ENCODE measurements at places on chromosomes 16 and 17.

GRCh38 chr16:67068212-67068753 lies 39.3 kb downstream of the CBFB start:
- no peak for DNase-seq

- DNase-seq = no peak
Observed at GRCh38 chr16:53453928-53454327, 19.7 kb downstream of the RBL2 start.

- no peak for DNase-seq
Observed at GRCh38 chr16:84109598-84110335, 7.0 kb downstream of the MBTPS1 start.

- DNase-seq = peak; percentile 32
Observed at GRCh38 chr17:74671031-74671771, 41.5 kb downstream of the CD300LF start.

DNA sequence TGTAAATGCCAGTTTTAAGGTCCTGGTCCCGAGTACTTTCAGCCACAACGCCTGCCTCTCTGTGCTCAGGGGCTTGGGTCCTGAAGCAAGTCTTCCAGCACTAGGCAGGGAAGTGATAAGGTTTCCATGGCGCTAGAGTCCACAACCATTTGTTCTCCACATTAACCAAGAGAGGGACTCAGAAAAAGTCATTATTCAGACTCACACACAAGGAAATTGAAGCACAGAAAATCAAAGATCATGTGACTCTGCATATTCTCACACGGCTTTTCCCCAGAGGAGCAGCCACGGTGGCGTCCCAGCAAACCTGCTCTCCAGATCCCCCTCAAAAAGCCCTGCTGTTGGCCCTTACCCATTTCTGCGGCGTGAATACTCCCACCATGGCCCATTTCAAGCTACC lies 9.7 kb downstream of the ENPP7 start:
- DNase-seq = no peak

- DNase-seq = no peak
Observed at GRCh38 chr17:76125391-76125675, 15.7 kb downstream of the FOXJ1 start.

DNA sequence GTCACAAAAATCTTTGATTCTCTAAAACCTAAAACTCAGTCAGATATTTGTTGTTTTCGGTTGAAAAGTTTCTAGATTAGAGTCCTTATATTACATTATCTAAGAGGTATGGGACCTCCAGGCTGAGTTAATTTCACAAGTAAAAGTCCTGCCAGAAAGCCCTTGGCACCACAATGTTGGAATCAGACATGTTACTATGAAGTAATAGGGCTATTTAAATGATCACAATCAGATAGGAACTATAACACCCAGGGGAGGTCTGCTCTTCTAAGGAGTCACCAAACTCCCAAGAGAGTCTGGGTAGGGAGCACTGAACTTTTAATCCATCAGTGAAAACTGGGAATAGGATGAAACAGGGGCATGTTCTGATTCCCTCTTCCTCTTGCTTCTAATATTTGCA lies 54.2 kb downstream of the WIPI1 start:
- no peak for DNase-seq

GRCh38 chr16:84254062-84254461 lies 14.2 kb upstream of the KCNG4 start:
- DNase-seq = no peak

- DNase-seq = no peak
Observed at GRCh38 chr17:46030752-46031151, 31.7 kb downstream of the STH start.

DNA sequence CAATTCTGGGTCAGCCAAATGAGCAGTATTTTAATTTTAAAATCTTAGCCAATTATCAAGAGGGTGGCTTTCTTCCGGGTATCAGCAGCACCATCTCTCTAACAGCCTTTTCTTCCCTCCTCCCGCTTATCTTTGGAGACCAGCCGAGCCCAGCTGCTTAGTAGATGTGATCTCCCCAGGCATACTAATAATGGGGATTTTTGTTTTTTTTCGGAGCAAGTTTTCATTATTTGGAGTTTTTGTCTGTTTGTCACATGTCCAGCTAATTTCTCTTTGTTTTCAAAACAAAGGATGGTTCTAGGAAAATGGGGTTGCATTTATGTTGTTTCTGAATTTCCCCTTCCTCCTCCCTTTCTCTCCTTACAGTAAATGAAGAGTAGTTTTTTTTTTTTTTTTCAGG lies 170.5 kb upstream of the MPHOSPH6 start:
- no peak for DNase-seq

DNA sequence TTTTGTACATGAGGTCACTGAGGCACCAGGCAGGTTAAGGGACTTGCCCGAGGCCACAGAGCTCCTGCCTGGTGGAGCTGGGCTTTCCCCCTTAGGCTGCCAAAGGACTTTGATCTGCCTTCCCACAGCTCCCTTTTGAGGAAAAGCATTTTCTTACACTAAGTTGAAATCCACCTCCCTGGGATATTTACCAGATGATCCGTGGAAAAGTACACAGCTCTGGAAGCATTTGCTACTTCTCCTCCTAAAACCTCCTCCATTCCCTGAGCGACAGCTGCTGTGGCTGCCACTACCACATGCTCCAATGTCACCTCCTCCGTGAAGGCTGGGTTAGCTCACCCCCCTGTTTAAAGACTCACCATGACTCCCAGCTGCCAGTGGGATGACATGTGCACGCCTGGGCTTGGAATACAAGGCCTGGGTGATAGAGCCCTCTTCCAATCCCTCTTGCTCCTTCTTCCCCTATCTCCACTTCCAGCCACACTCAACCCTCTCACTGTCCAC lies 1.2 kb upstream of the MPRIP start:
- DNase-seq = no peak

DNA sequence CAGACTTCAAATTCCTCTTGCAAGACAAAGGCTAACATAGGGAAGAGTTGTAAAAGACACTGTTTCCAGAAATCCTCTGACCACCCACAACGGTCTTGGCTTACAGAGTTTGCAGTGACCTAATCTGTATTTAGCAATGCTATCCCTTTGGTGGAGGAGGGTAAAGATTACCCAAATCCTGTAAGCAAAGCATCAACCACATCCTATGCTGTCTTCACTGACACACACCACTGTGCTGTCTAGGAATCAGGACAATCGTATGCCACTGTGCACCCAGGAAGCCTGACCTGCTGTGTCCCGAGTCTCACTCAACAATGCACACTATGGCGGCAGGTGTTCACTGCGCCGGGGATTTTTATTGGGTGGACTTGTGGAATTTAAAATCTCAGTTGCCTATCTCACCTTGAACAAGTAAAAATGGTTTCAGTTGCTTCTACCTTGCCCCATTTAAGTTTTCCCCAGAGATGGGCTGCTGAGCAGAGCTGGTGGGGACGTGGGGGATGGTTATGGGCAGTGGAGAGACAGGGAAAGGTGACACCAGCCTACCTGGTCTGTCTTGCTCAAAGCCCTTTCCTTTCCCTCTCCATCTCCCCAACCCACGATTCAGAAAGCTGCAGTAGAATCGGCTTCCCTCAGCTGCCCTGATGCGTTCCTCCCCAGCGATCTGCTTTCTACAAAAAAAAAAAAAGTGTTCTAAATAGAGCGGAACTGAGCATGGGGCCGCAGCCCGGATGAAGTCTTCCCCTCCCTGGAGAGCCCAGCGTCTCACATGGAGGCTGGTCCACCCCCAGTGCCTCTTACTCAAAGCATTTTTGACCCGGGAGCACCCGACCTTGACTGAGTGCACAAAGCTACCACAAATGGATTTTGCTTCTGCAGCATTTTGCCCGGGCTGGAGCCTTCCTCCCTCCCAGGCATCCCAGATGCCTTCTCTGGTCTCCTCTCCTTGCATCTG lies 271.5 kb downstream of the SOX9 start:
- no peak for DNase-seq

- no peak for DNase-seq
Observed at GRCh38 chr17:11302401-11303186, 61.6 kb downstream of the SHISA6 start.

GRCh38 chr16:31711344-31711845 lies 162.2 kb upstream of the ZNF267 start:
- DNase-seq = no peak

GRCh38 chr17:43020789-43021740 lies 1.1 kb downstream of the VAT1 start:
- DNase-seq = no peak

GRCh38 chr16:85261657-85262557 lies 149.6 kb upstream of the CIBAR2 start:
- DNase-seq = no peak

DNA sequence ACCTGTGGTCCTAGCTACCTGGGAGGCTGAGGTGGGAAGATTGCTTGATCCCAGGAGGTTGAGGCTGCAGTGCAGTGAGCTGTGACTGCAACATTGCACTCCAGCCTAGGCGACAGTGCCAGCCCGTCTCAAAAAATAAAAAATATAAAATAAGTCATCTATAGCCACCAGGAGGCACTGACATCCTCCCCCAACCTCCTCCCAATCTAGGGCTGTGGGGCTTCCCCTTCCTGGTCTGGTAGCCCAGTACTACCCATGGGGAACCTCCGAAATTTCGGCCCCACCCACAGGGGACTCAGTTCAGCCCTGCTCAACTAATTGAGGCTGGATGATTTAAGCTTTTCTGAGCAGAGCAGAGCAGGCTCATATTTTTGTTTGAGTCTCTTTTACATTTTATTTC lies 3.2 kb downstream of the ZSCAN10 start:
- no peak for DNase-seq

GRCh38 chr17:53792997-53793396 lies 29.7 kb upstream of the KIF2B start:
- no peak for DNase-seq

GRCh38 chr17:17129466-17129865 lies 76.7 kb downstream of the PLD6 start:
- no peak for DNase-seq

GRCh38 chr17:51590071-51590656 lies 329.8 kb downstream of the UTP18 start:
- no peak for DNase-seq

DNA sequence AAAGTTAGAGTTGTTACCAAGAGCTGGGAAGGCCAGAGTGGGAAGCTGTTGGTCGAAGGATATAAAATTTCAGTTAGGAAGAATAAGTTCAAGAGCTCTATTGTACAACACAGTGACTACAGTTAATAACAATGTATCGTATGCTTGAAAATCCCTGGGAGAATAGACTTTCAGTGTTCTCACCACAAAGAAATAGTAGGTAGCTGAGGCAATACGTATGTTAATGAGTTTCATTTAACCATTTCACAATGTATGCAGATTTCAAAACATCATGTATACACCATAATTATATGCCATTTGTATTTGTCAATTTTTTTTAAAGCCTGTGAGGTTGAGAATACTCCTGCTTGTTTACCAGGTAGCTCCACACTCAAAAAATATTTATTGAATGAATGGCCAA lies 41.5 kb upstream of the MYOCD start:
- DNase-seq = no peak

DNA sequence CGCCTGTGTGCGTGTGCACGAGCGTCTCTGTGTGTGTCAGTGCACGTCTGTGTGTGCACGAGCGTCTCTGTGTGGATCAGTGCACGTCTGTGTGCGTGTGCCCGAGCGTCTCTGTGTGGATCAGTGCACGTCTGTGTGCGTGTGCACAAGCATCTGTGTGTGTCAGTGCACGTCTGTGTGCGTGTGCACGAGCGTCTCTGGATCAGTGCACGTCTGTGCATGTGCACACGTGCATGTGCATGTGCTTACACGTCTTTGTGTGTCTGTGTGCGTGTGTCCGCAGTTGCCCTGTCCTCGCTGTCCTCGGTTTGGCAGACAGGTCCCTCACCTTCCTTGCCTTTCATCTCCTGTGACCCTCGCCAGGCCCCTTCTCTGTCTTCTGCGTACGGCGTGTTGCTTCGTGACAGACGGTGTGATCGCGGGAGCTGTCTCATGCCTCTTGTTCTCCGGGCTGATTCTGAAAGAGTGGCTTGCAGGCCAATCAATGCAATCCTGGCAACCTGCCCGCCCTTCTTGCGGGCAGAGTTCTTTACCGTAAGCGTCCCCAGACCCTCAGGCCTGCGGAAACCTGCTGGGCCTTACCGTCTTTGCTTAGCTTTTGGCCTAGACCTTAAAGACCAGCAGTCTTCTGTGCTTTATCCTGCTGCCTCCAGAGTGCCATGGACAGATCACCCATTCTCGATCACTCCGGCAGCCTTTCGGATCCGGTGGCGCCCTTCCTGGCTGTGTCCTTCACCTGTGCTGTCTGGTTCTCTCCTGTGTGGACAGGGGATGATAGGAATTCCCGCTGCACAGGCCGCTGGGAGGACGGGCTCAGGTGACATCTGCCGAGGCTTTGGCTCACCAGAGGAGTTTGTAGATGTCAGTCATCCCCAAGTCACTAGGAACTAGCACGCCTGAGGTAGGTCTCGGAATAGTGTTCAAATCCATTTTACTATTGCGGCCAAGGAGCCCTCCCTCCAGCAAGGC lies 18.5 kb downstream of the MLYCD start:
- no peak for DNase-seq

GRCh38 chr17:27601069-27601974 lies 29.7 kb upstream of the LGALS9 start:
- peak; percentile 53 for DNase-seq

DNA sequence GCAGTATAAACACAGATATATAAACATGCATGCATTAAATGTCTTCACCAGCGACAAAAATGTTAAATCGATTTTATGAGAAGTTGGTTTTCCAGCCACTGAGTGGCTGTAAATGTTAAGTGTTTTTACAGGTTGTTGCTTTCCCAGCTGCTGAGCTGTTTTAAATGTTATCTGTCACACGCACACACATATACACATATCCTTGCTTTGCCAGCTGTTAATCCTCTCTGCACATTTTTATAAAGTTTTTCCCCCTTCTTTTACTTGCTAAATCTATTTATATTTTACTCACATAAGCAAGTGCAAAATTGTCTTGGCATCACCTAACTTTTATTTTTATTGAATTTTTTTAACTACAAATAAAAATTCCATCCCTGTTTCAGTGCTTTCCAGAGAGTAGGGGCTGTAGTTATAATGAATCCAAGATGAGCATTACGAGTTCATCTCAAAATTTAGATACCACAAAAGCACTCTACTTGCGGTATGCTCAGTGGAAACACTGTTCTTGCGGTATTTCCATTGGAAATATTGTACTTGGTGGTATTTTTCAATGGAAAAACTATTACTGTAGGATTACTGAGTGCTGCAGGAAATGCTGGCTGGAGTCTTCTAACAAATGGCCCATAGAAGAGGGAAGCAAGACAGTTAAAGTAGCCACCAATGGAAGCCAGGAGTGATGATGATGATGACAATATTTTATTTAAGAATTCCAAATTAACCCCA lies 124.9 kb upstream of the KCNJ16 start:
- no peak for DNase-seq

GRCh38 chr16:3904875-3905274 lies 24.4 kb upstream of the CREBBP start:
- DNase-seq = no peak
